NCI-H524 (cell line): ENCODE measurements at places on chromosomes 1 and 21.

- peak; percentile 56 for DNase-seq
Observed at GRCh38 chr1:154170547-154171222, 15.8 kb upstream of the NUP210L start.

- DNase-seq = peak; percentile 4
Observed at GRCh38 chr1:240946926-240947325, 335.0 kb upstream of the GREM2 start.

- peak; percentile 50 for DNase-seq
Observed at GRCh38 chr1:197917805-197918651, 856 bp downstream of the LHX9 start.

GRCh38 chr1:187725216-187725615 lies 896.5 kb downstream of the PLA2G4A start:
- DNase-seq = no peak

GRCh38 chr1:169161496-169162194 lies 55.2 kb downstream of the ATP1B1 start:
- DNase-seq = no peak
